ENCODE measurements at places on chromosomes 5 and 9.

- no peak for DNase-seq
Observed at GRCh38 chr9:70835323-70835722, 286.1 kb downstream of the TRPM3 start.

GRCh38 chr9:133168432-133168831, 4.7 kb upstream of the GBGT1 start:
- no peak for DNase-seq

GRCh38 chr9:121954477-121955140, 138.5 kb downstream of the TTLL11 start:
- peak; percentile 36 for DNase-seq

DNA sequence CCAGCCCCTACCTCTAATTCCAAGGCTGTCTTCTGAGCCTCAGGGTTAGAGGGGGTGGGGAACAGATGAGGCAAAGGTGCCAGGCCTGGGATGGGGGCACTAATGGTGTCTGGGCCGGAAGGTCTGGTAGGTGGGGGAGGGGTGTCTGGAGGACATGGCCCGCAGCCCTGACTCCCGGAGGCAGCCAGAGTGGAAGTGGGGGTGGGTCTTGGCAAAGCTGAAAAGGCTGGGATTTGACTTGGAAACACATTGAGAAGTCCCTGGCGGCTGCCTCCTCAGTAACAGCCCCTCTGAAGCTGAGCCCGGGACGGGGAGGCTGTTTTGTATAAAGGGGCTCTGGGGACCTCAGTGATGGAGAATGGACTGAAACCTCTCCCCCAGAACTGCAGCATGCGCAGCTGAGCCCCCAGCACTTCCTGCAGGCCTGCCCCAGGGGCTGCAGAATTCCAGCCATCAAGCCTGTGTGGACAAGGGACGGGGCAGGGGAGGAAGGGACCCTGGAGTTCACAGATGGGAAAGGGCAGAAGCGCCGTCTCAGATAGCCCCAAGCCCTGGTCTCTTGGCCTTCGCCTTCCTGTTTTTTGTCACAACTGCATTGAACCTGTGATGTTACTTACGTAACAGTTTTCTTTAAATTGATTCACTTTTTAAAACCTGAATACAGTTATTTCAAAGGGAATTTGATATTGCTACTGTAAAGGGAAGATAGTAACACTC, 49.3 kb upstream of the SYNPO start:
- DNase-seq: no peak

DNA sequence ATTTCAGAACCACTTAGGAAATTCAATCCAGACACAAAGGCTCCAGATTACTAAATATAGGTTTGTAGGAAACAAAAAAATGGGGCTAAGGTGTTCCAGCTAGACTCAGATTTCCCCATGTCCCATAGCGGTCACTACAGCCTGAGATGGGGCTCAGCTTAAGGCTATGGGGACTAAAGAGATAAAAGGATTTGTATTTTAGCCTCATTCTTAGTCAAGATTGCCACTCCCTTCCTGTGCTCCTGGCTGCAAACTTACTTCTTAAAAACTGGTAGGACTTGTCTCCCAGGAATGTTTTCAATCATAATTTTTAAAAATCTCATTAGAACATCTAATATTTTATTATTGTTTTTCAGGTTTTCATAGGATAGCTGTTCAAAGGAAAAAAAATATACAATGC, 253.8 kb upstream of the DAB2 start:
- DNase-seq: no peak

DNA sequence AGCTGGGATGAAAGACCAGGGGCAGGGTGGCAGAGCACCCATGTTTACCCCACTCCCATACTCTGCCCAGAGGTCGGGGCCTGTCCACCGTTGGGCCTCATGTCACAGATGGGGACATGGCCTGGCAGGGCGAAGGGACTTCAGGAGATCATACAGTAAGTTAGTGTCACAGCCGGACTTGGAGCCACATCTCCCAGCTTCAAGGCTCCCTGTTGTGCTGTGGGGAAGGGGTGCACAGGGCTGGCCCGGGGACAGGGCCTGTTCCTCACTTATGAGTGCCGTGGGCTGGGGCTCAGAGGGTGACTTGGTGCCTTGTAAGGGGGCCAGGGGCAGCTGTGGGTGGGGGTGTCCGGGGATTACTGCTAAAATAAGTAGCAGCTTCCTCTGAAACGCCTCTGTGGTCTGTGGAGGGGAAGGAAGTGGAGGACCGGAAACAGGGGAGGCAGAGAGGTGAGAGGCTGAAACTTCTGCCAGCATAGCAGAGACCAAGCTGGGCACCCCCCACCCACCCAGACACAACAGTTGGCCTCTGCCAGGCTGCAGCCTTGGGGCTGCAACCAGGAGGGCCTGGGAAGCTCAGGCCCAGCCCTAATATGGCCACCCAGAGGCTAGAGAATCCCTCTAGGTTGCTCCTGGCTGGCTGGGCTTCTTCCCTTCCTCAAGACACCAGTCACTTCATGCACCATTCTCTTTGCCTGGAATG, 41.1 kb upstream of the NEK6 start:
- DNase-seq: no peak

Data from fibroblast of skin of right quadriceps (primary cell).